Fibroblast of upper back skin (primary cell): ENCODE measurements at places on chromosomes 7 and 10.
A peak's percentile ranks its signal among the peaks of the same experiment; 100 is the strongest.

DNA sequence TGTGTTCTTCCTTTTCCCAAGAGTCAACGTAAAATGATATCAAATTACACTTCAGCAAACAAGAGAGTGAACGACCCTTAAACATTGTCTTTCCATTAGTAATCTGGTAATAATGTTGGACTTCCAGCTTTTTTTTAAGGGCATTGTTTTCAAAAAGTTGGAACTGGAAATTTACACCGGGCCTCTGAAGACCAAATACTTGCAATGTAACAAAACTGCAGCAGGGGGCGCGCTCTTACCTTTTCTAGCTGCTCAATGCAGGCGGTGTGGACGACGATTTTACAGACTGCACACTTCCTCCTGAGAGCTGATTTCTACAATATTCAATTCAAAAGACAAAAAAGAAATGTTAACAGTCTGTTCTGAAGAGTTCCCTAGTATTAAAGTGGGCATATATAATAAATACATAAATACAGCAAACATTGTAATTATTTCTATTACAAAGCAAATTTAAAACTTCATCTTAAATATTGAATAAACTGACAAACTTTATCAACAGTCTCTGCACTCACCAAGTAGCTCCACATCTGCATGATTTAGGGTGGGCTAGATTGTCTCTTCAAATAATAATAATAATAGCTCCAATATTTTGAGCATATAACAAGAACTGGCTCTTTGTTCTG, 190.4 kb downstream of the DGKI start:
- peak; percentile 75 for DNase-seq

DNA sequence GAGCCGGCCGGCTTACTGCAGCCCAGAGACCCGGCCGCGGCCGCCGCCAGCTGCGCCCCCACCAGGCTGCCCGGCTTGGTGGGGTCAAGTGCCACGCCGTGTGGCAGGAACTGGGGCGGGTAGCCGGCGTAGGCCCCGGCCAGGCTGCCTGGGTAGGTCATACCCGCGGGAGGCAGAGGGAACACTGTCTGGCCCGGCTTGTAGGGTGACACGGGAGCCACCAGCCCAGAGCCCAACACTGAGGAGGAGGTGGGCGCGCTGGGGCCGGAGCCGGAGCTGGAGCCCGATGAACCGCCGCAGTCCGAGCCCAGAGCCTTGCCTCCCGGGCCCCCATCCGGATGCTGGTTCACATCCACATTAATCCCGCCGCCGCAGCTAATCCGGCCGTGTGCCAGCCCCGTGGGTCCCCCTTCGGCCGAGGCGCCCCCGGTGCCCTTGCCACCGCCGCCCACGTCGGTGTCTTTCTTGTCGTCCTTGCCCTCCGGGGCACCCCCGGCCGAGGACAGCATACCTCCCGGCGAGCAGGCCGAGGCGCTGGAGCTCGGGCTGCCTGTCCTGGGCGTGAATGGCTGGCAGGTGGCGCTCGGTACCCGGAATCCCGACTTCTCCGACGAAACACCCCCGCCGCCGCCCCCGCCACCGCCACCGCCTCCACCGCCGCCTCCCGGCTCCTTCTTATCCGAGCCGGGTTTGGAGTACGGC, 2.0 kb downstream of the ZNF503 start:
- peak; percentile 78 for DNase-seq

- peak; percentile 31 for DNase-seq
Measured at GRCh38 chr10:91350651-91351081, 59.5 kb upstream of the HECTD2 start.

- no peak for DNase-seq
Measured at GRCh38 chr10:123318516-123318915, 164.3 kb downstream of the BUB3 start.

GRCh38 chr10:5613481-5614154, 52.8 kb downstream of the ASB13 start:
- no peak for DNase-seq

DNA sequence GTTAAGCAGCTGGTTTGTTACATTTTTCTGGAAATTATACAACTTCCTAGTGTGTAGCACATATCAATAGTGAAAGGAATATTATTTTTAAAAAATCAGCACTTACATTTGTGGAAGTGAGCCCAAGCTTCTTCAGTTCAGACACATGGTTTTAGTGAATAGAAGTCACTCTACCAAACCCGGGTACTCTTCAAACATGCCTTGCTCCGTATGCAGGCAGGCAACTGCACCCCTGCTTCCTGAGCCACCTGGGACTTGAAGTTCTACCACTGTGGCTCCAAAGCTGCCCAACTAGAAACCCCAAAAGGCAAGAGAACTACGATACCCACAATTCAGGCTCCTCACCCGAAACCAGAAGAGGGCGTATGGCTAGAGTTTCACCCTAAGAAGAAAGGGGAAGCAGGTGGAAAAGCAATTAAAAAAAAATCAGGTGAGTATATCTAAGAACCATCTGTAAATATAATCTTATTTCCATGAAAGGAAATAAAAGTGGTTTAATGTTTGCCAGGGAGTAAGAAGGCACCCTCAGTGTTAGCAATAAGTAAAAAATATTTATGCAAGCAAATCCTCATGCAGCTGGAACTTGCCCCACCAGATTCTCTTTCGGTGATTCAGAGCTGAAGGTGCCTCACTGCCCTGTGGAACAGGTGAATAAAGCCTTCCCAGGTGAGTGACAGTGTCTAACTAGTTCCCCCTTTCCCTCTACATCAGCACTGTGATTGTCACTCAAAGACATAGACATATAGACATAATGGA, at the start of gene MACC1:
Gene MACC1, minus strand, starts transcription at position 192 of the 756 bp plus-strand sequence. CDS start 55,522 bp downstream, outside the sequence.
- DNase-seq: no peak

GRCh38 chr10:10927608-10928007, 90.1 kb upstream of the CELF2 start:
- no peak for DNase-seq

GRCh38 chr7:156629873-156630272, 10.7 kb upstream of the RNF32 start:
- no peak for DNase-seq

DNA sequence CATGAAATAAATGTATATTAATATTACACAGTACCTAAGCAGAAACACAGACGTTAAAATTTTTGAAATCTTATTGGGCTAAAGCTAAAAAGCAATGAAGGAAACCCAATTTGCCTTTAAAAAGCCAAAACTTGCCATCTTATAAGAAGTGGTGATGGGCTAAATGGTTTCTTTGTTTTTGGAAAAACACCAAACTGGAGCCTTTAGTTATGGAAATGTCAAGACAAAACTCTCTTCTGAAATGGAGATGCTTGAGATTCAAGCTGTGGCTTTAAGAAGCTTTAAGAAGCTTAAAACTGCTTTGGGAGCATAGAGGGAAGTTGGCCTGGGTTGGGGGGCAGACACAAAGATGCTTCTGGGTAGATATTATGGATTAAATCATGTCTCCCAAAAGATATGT, 277.0 kb downstream of the GFRA1 start:
- DNase-seq: no peak

GRCh38 chr10:7410862-7411670, at the start of gene SFMBT2:
SFMBT2 (minus strand) TSS chr10:7411034; CDS start chr10:7381898, 29,136 bp downstream.
- peak; percentile 62 for DNase-seq

DNA sequence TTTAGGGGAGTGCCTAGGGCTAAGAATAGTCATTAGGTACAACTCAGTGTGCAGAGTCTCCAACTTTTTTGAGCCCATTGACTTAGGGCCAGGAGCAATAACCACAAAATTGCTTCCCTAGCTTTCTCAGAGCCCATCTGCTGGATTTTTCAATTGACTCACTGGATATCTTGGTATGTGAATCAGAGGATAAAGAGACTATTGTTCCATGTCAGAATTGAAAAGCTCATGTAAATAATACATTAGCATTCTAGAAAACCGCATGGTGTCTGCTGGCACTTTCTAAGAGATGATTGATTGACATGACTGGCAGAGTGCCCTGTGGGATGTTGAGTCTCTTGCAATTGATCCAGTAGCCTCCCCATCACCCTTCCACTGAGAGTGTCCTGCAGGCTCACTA, 246.2 kb downstream of the CCDC7 start:
- peak; percentile 92 for DNase-seq

DNA sequence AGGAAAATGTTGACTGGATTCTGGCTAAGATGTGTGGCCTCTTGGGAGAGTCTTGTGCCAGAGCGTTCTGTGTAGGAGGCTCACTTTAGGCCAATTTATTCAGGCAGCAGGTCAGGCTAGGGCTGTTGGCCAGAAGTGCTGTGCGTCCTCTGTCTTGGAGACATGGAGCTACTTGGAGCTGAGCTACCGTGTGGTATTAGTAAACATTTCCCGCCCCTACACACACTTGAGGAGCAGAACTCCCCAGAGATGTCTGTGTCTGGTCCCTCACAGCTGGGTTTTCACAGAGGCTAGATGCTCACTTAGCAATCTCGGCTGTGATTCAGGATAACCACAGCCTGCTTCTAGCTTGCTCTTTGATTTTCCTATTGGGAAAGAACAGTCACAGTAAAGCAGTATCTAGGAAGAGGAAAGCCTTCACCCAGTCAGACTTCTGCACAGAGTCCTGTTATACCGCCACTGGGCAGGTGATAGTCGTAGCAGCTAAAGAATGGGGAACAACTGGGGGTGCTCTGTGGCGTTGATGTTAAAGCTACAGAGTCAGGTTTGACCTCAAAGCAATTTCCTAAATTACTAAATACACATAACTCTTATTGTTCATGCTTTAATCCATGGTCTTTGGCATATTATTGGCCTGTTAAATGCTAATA, 86.7 kb downstream of the MDFIC start:
- peak; percentile 77 for DNase-seq

GRCh38 chr7:134394056-134394455, 64.8 kb downstream of the AKR1B1 start:
- DNase-seq: no peak

GRCh38 chr7:82722946-82723345, 279.4 kb upstream of the CACNA2D1 start:
- no peak for DNase-seq

- DNase-seq: no peak
Measured at GRCh38 chr10:111206521-111206920, 129.7 kb downstream of the ADRA2A start.

GRCh38 chr7:43825391-43825808, 43.9 kb downstream of the MRPS24 start:
- DNase-seq: no peak

DNA sequence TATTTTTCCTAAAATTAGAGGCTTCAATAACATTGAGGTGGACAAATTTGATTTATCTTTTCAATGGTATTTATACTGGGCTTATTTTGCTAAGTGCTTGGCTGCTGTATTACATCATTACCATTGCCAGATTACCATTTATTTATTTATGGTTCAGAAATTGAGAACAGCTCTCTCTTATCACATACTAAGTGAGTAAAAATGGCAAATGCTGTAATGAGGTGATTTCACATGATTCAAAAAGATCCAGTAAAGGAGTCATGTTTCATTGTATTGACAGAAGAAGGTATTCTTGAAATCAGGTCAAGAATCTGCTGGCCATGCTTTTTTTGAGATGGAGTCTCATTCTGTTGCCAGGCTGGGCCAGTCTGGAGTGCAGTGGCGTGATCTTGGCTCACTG, 322.6 kb downstream of the KIF20B start:
- DNase-seq: no peak

GRCh38 chr7:157898261-157898660, 561.5 kb downstream of the DNAJB6 start:
- no peak for DNase-seq

DNA sequence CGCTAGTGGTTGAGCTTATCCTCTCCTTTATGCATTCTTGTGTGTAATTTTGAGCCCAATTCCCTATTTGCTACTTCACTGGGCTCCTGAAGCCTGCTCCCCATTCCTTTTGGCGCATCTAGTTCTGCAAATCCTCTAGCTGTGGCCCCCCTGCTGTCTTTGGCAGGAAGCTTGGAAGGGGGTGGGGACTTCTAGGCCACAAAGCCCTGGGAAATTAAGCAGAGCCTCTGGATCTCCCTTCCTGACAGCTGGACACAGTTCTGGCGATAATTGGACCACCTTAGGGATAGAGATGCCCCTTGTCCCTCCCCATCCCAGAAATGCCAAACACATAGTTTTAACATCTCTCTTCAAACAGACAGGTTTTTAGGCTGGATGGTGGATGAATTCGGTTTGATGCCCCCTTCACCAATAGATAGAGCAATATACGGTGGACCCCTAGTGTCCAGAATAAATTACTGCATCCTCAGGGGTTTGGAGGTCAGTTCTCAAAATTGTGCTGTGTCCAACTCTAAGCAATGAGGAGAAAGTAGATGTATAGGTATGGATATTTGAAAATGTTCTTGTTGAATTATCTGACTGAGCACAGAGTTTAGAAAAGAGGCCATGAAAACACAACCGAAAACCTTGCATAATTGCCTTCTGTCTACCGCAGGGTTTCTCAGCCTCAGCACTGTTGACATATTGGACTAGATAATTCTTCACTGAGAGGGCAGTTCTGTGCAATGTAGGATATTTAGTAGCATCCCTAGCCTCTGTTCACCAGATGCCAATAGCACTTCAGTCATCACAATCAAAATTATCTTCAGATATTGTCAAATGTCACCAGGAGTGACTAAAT, 75.5 kb downstream of the PAPSS2 start:
- peak; percentile 68 for DNase-seq

- DNase-seq: peak; percentile 97
Measured at GRCh38 chr7:117582219-117582704, 102.4 kb downstream of the CFTR start.

GRCh38 chr7:154927624-154928125, 75.2 kb downstream of the PAXIP1 start:
- DNase-seq: peak; percentile 83

DNA sequence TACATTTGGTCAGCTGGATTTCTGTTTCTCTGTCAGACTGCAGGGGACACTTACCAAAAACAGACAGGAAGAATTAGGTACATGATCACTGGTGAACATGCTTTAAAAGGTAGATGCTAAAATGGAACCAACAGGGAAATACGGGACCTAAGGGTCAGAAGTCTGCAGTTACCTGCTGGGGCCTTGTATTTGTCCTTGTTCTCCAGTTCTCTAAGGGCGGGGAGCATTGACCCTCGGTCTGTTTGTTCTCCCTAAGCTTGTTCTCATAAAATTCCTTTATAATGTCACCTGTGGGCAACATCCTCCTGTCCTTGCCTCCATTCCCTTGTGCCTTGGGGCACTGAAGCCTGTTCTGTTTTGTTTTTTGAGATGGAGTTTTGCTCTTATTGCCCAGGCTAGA, 29.8 kb upstream of the MSMB start:
- no peak for DNase-seq

DNA sequence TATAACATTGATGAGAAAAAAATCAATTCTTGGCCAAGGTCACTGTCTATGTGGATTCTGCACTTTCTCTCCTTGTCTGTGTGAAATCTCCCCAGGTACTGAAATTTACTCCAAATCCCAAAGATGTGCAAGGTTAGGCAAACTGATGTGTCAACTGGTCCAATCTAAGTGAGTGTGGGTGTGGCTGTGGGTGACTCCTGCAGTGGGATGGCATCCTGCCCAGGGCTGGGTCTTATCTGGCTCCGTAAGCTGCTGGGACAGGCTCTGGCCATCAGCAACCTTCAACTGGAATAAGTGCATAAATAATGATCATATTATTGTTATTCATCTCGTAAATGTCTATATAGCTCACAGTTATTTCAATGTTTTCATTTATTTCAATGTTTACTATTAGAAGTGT, 79.3 kb downstream of the JCAD start:
- no peak for DNase-seq

GRCh38 chr10:24136070-24136469, 72.9 kb upstream of the KIAA1217 start:
- DNase-seq: peak; percentile 60

GRCh38 chr10:63415640-63416244, 50.0 kb downstream of the JMJD1C start:
- DNase-seq: no peak

- peak; percentile 88 for DNase-seq
Measured at GRCh38 chr10:58508316-58508715, 4.4 kb upstream of the BICC1 start.
